Lower leg skin (tissue), 4 donors: ENCODE measurements at places on chromosomes 2 and 18.

GRCh38 chr18:55753643-55754263 lies 165.8 kb upstream of the TCF4 start:
- no peak for DNase-seq

- DNase-seq: no peak
Observed at GRCh38 chr18:53796040-53796729, 428.3 kb downstream of the MBD2 start.

GRCh38 chr18:49707599-49707998 lies 105.7 kb downstream of the ACAA2 start:
- no peak for DNase-seq

- no peak for DNase-seq
Observed at GRCh38 chr2:153870308-153870707, 1.4 kb upstream of the GALNT13 start.
